ENCODE measurements at places on chromosomes 13 and 19.

- DNase-seq, result no peak
Observed at GRCh38 chr19:2385053-2385721, 25.1 kb downstream of the TMPRSS9 start.

DNA sequence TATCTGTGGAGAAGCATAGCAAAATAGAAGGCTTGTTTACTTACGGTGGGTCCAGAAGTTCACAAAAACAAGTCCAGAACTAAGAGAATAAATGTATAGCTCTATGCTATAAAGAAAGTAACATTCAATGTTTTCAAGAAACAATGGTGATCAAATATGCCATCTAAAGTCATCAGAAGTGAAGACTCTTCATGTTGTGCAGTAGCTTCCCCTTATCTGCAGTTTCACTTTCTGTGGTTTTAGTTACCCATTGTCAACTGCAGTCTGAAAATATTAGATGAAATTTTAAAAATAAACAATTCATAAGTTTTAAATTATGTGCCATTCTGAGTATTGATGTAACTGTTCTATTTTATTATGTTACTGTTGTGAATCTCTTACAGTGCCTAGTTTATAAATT, 72.5 kb downstream of the EDNRB start:
- DNase-seq, result no peak

GRCh38 chr19:49536921-49537462, 9.2 kb downstream of the RCN3 start:
- DNase-seq, result no peak

DNA sequence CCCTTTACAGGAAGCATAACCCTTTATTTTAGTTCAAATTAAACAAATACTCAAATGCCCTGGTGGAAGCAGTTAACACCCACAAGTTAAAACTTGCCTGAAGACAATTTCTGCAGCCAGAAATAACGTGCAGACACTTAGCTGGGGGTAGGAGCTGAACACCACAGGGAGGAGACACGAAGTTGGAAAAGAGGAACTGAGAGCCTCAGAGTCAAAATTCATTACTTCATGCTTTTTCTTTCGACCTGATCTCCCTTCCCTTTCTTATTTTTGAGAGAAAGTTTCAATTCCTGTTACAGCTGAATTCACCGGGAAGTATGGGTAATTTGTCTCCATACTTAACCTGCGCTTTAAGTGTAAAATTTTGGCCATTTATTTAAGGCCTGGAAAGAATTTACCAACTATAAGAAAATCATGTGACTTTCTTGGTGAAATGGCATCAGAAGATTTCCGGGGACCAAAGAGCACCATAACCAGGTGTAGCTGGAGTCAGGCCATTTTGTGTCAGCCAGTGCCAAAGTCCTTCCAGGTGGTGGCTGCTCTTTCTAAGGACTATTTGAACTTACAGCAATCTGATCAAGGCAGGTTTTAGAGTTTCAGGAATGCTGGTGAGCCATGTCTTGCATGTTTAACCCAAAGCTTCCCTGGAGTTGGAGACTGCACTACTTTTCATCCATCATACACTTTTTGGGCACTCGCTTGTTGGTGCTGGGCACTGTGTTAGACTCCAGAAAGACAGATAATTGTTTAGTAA, 46.5 kb upstream of the RCBTB2 start:
- no peak for DNase-seq

- no peak for DNase-seq
Observed at GRCh38 chr13:43805071-43805468, 18.3 kb upstream of the ENOX1 start.
